DMS 273 treated with DMSO at 0.1 percent for 48 hours (cell line): ENCODE measurements at places on chromosomes 7 and 10.

- DNase-seq, result peak; percentile 46
Observed at GRCh38 chr7:95686109-95686508, 86.2 kb upstream of the DYNC1I1 start.

- DNase-seq, result no peak
Observed at GRCh38 chr10:90162271-90162853, 461.0 kb downstream of the KIF20B start.

- no peak for DNase-seq
Observed at GRCh38 chr7:1619152-1620079, 49.6 kb upstream of the PSMG3 start.

- DNase-seq, result no peak
Observed at GRCh38 chr7:94396037-94396431, 1.3 kb downstream of the COL1A2 start.

DNA sequence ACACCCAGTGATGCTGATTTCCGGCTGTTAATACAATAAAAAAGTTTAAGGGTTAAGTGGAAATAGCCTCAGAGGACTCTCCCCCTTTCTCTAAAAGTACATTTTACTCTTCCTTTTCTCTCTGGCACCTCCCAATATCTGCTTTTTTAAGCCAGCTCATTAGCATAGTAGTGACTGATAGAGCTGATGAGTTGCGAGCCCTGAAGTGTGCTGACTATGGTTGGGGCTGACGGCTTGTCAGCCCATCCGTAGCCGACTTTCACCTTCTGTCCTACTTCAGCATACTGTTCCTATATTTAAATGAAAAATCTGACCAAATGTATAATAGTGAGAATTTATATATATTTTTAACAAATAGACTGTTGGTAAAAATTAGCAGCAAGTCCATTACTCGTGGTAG lies 80.0 kb downstream of the SHH start:
- DNase-seq, result no peak

GRCh38 chr10:62895063-62895462 lies 78.9 kb upstream of the EGR2 start:
- DNase-seq, result no peak

DNA sequence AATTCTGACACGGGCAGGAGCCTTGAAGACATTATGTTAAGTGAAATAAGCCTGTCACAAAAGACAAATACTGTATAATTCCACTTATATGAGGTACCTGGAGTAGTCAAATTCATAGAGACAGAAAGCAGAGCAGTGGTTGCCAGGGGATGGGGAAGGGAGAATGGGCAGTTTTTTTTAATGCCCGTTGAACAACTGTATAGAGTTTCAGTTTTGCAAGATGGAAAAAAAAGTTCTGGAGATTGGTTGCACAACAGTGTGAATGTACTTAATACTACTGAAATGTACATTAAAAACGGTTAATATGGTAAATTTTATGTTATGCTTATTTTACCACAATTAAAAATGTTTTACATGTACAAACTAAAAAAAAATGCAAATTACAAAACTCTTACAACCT lies 63.6 kb upstream of the EFCAB10 start:
- DNase-seq, result no peak

GRCh38 chr7:21550076-21550475 lies 7.2 kb downstream of the DNAH11 start:
- DNase-seq, result no peak

DNA sequence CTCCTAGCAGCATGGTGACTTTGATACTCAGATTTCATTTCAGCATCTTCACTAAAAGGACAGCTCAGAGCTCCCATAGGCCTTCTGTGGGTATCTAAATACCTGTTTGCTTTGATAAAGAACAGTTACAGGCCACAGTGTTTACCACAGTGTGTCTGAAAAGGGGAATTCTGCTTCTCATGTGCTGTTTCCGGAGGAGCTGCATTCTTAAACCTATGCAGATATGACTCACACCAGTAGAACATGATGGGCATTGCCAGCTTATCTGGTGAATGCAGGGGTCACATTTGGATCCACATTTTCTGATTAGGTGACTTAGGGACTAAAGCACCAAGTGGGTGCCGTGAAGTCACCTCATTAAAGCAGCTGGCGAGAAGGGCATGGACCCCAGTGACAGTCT lies 52.6 kb downstream of the TRRAP start:
- DNase-seq, result no peak

DNA sequence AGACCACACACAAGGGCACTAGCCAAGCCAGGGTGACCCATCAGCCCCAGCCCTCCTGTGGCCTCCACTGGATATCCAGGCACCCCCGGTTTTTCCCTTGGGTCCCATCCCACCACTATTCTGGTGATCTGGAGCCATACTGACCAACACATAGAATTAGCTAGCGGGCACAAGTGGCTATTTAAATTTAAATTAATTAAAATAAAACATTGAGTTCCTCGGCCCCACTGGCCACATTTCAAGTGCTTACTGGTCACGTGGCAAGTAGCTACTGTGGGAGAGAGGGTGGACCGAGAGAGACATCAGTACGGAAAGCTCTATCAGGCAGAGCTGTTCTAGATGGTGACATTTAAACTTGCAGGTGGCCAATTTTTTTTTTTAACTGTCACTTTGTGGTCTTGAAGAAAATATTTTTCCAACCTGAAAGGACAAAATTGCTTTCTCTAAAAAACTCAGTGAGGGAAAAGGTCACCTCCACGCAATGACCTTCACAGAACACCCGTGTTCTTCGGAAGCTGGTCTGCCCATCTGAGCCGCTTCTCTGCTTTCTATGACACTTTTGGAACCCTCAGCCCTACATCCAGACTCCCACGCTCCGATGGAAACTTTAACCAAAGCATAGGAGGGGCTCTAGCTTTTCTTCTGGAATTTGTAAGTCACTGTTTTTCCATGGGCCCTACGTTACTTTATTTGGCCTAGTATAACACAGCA lies 30.0 kb downstream of the HIPK2 start:
- DNase-seq, result no peak

GRCh38 chr10:9188022-9188810 lies 1133.7 kb downstream of the GATA3 start:
- DNase-seq, result no peak

DNA sequence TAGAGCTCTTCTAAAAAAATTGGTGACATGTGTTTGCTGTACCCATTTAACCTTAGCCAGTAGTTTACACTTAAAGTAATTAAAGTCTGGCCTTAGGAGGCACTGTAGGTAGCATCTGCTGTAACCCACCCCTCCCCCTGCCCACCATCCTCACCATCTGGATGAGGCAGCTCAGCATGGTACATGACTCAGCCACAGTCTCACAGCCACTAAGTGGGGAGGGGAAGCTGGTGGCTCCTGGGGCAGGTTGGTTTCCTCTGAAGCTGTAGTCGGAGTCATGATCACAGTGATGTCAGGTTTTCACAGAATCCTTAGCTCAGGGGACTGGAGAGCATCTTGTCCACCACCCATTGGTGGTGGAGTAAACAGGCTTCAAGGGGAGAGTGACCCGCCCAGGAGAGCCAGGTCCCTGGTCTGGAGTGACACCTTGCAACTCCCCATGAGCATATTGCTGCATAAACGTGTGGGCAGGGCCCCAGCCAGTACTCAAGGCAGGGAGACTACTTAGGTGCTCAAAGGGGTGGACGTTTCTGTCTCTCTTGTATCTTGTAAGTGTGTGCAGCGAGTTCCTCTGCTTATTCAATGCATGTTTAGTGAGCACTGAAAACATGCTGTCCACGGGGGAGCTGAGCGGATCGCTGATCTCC lies 125.9 kb downstream of the GRK5 start:
- DNase-seq, result peak; percentile 44

DNA sequence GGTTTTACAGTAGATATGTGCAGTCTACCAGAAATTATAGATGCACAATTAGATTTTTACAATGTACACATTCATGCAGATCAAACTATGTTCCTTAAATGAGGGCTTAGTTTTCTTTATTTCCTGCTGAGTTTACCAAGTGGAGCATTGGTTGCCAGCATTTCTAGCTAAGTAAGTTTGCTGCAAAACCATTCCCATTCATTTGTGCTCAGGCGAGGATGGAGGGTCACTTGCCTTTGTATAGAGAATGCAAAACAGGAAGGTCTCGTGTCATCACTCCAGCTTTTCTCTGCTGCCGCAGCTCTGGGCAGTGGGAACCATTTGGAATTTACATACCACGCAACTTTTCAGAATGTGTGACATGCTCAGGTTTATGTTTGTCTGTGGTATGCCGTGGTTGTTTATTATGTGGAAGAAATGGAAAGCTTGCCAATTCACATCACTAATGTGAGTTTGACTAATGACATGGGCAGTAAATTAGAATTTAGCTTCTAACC lies 198.6 kb downstream of the TRIL start:
- DNase-seq, result no peak

- DNase-seq, result no peak
Observed at GRCh38 chr10:76954838-76955237, 682.8 kb downstream of the KCNMA1 start.

- no peak for DNase-seq
Observed at GRCh38 chr10:75538144-75538543, 106.7 kb downstream of the LRMDA start.

DNA sequence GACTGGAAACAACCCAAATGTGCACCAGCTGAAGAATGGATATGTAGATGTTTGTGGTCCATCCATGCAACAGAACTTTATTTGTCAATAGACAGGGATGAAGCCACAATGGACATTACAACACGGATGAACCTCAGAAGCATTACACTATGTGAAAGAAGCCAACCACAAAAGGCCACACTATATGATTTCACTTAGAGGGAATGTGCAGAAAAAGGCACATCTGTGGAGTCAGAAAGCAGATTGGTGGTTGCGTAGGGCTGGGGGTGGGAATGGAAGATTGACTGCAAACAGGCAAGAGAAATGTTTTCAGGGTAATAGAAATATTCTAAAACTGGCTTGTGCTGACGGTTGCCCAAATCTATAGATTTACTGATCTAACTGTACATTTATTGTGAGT lies 34.3 kb upstream of the WASHC2A start:
- no peak for DNase-seq

GRCh38 chr10:13648425-13648824 lies 61.7 kb downstream of the PRPF18 start:
- no peak for DNase-seq

DNA sequence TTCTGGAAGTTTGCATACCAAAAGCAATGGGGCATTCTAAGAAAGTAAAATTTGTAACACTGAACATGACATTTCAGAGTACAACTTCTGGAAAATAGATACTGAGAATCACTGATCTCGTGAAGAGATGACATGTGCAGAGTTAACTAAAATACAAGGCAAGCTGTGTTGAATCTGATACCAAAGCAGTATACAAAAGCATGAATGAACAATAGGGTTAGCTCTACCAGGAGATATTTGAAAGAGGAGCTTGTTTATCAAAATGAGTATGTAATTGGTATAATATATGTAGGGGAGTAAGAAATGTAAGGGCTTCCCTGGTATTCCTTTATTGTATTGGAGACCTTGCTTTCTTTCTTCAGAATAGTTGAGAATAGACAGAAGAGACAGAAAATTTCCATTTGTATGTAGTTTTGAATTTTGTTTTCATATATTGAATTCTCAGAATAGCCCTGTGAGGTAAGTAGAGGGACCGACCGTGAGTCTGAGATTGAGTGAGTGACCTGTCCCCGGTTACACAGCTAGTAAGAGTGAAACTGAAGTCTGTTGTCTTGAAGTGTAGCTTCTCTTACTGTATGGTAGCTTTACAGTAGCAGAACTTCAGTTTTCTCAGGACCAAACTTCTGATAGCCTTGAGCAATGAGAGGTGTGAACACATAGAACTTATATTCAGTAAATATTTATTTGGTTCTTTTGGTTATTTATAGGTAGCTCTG lies 5.0 kb downstream of the HBP1 start:
- DNase-seq, result no peak

DNA sequence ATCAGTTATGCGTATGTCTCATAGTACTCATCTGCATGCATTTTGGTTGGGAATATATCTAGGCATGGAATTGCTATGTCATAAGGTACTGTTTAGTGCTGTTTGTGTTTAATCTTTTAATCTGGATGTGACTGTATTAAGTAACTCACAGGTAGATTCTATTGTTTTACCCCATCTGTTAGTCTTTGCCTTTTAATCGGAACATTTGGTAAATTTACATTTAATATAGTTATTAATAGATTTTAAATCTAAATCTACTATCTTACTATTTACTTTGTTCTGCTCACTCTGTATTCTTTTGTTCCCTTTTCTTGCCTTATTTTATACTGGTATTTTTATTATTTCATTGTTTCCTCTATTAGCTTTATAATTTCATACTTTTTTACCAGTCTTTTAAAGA lies 10.6 kb upstream of the ITGA8 start:
- no peak for DNase-seq

DNA sequence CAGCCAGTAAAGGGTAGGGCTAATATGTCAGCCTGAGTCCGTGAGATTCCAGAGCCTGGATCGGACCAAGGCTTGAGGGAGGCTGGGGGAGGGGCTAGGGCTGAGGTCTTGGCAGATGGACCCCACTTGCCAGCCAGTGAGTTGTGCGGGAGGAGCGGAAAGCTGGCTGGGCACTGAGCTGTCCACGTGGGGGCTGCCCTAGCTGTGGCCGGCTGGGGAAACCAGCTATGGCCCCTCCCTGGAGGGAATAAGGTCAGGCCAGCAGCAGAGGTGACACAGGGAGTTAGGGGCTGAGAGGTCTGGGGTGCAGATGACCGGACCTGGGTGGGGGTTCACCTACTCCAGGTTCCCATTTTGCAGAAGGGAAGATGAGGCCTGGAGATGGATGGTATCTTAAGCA lies 77.3 kb downstream of the UNCX start:
- no peak for DNase-seq

- no peak for DNase-seq
Observed at GRCh38 chr10:110704906-110705476, 60.9 kb downstream of the RBM20 start.

- no peak for DNase-seq
Observed at GRCh38 chr7:41103331-41103730, 599.6 kb downstream of the INHBA start.

DNA sequence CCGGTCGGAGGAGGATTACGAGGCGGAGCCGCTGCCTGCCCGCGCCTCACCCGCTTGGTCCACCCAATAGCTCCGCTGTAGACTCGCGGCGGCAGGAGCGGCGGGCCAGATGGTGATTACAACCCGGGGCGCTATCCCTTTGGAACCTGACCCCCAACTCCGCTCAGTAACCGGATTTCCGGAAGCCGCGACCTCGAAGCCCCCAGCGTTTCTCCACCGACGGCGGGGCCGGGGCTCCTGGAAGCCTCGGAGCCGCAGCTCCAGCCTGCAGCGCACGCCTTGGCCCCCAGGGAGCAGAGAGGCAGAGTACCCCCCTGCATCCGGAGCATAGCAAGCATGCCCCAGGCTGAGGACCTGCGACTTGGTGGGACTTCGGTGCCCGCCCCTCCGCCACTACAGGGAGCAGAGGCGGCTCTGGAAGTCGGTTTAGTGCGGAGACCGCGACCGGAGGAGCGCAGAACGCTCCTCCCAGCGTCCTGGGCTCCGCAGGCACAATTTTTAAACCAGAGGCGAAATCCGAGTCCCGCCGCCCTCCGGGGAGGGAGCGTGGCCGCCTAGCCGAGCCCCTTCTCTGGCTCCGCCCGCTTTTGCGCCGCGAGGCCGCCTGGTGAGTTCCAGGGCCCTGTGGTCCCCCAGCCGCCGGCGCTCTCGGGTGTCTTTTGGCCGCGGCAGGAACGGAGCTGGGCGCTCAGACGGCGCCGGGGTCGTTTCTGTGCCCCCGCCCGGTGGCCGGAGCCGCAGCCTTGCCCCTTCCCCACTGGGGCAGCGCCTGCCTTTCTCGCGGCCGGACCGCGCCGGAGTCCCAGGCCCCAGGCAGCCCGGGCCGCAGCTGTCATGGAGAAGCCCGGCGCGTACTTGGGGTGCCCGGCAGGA lies 28.2 kb upstream of the BMS1 start:
- DNase-seq, result no peak
